ENCODE measurements at places on chromosomes 4 and X.

DNA sequence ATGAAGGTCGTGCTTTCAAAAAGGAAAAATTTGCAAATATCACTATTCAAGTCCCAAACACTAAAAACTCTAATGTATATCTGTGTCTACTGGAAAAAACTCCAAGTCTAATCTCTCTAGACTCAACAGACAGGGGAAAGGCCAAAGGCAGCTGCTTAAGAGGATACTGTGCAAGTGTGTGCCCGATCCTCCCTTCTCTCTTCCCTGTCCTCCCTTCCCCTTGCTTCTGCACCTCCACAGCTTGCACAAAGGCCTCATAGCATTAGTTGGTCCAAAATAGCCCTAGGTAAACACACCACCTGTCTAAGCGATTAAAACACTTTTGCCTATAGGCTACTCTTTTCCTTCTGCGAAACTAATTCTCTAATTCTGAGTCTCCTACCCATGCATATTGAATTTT lies 10.6 kb downstream of the C4orf54 start:
- no peak for DNase-seq

DNA sequence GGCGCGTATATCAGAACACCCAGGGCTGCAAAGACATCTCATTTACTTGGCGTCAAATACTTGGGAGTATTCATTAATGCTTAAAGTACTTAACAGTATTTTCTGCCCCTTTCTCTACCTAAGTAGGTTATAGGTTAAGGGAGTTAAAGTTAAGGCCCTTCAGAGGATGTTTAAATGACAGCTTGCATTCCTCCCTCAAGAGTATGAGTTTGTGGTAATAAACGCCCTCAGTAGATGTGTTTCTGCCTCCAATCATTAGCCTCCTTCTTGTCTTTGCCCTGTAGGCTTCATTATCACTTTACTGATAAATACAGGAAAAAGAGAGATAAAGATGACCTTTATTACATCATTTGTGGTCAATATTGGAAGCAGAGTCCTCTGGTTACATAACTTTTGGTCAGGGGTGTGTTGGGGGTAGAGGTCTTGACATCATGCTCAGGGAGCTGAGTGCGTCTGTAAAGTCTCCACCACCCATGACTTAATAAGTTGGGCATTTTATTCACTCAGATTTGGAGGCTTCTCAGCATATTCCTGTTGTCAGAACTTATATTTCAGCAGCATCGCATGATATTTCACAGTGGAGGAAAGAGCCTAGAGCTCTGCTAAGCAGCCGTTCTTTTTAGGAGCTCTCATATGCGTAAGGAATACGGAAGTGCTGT lies 145.9 kb downstream of the CPE start:
- no peak for DNase-seq

DNA sequence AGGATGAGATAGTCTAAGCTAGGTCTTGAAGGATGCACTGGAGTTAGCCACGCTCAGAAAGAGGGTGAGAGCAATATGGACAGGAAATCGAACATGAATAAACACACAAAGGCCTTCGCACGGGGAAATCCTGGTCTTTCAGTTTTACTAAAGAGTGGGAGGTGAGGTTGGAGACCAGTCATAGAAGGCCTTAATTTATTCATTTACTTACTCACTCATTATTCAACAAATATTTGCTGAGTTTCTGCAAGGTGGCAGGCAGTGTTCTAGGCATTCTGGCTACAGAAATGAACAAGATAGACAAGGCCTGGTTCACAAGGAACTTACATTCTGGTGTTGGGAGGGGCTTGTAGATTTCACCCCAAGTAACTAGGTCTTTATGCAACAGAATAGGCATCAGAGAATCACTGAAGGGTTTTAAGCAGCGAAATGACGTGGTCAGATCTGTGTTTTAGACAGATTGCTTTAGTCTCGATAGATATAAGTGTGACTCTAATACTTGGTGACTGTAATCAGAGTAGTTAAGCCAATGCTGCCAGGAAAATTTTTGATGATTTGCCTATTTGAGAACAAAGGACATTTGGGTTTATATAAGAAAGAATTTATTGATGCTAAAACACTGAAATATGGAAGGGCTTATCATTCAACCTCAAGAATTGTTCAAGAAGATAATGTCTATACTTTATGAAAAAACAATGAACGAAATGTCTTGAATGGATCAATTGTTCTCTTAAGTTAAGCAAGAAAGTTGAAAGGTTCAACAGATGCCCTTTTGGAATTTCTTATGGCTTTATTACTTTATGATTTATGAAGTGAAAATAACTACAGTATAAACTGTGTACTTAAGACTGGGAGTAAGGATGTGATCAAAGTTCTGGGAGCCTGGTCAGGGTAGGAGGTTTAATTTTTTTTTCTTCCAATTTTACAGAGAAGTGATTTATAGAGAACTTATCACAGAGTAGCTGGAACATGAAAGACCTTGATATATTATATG lies 184.4 kb upstream of the CASK start:
- DNase-seq: no peak

DNA sequence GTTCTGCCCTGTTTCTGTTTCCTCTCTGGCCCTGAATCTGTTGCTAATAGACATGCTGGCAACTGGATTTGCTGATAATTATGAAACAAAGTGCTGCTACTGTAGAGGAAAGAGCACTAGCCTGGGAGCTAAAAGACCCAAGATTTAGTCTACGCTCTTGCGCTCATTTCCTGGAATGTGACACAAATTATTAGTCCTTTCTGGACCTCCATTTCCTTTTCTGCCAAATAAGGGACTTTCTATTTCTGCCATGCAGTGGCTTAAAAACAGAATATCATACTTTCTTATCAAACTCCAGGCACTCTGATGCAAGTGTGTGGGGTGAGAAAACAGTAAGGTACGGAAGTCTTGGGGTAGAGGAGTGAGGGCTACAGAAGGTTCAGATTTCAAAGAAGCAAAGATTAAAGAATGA lies 48.3 kb upstream of the GPR174 start:
- no peak for DNase-seq

GRCh38 chr4:126614356-126614855 lies 1018.4 kb upstream of the INTU start:
- DNase-seq: no peak

Measured in mesenchymal stem cell (in vitro differentiated cells and primary cell).